ENCODE measurements at places on chromosomes 16 and 17.

- DNase-seq: peak; percentile 67
These were observed 4.1 kb downstream of the RNF167 start for GRCh38 chr17:4944163-4944553.

DNA sequence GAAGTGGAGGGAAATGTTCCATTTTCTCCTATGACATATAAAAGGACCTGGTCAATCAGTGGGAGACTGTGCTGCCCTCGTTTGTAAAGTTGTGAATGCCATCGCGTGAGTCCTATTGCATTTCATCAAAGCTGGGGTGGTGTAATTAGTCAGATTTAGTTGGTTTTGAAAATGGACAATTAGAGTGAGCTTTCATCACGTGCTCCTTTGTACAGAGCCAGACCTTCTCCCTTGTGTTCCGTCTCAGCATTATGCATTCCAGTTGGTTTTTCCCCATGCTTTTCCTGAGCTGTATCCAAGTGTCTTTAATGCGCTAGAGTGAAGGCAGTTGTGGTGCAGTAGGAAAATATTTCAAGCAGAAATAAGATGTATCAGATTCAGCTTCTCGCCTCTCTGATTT is 10.4 kb downstream of the SEC14L1 start:
- DNase-seq: no peak

- no peak for DNase-seq
These were observed 18.5 kb downstream of the ENPP7 start for GRCh38 chr17:79749156-79749815.

- no peak for DNase-seq
These were observed 505.8 kb upstream of the ERCC4 start for GRCh38 chr16:13414154-13414553.

GRCh38 chr17:37211136-37211535 is 164.6 kb upstream of the C17orf78 start:
- DNase-seq: no peak

GRCh38 chr17:8818654-8819330 is 19.6 kb upstream of the MFSD6L start:
- DNase-seq: no peak

GRCh38 chr16:85042167-85042526 is 14.6 kb downstream of the KIAA0513 start:
- DNase-seq: no peak

- no peak for DNase-seq
These were observed 53.6 kb upstream of the ICAM2 start for GRCh38 chr17:64073771-64074703.

DNA sequence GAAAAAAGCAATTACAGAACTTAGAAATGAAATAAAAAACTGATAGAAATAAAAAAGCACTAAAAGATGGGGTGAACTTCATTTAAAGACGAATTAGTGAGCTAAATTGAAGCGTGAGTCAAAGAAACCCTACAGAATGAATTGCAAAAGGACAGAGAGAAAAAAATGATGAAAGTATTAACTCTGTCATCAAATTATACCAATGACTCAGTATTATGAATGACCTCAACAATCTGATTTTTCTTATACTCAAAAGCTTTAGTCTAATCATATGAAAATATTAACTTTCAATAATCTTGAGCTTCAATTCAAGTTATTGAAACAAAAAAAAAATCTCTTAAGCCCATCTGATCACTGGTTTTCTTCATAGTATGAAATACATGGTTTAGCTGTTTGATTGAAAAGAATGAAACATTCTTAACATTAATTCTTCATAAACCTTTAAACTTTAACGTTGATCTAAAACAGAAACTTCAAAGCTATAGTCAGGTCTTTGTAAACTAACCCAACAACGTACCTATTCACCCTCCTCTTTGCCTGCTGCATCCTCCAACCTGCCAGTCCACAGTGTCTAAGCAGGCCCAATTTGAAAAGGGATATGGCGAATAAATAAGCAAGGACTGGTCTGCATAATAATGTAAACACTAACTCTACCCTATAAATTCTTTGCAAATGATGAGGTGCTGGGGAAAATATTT is 6.6 kb downstream of the ABCA5 start:
- DNase-seq: no peak
